ENCODE measurements at places on chromosomes 16 and 17.

DNA sequence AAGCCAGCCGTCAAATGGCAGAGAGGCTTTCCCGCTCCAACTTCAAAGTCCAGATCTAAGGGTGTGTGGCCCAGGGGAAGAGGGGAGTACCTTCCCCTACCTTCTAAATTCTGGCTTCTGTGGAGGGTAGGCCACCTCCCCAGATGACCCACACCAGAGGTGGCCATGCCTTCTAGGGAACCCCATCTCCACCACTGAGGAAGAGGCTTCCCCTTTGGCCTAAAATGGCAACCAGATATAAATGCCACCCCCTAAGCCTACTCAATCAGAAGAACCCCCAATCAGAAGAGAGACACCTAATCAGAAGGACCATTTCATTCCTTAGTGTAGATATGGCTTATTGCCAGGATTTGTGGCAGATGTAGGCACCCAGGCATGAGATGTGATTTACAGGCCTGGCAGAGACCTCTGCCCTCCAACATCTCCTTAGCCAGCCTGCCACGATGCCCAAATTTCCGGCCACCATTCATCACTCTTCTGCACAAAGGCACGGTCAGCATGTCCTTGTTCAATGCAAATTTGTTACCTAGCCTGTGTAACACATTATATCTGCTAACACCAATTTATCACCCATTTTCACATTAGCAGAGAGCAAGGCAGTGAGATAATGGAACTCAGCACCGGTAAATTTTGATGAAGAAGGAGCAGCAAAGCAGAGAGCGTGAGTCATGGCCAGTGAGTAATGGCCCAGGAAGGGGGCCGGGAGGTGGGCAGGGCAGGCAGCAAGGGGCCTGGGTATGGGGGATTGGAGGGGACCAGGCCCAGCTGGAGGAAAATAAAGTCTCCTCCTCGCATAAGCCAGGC lies 1.2 kb upstream of the MGAT5B start:
- DNase-seq = no peak

DNA sequence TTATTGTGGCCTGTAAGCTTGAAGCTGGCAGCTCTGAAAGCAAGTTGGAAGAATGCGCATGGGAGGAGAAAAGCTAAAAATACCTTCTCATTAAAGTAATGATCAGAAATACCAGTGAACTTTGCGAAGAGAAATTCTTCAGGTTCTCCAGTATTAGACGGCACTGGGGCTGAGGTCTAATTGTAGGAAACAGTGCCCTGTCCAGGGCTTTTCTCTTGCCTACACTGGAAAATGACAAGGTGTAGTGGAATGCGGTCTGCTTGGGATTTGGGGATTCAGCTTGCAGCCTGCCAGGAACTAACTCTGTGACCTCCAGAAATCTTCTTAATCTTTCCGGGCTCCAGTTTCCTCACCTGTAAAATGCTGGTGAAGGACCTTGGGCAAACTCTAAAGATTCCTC lies 53.3 kb upstream of the KCNJ16 start:
- DNase-seq = no peak

- peak; percentile 88 for DNase-seq
These were observed 8.0 kb downstream of the FLYWCH1 start for GRCh38 chr16:2919511-2920255.

DNA sequence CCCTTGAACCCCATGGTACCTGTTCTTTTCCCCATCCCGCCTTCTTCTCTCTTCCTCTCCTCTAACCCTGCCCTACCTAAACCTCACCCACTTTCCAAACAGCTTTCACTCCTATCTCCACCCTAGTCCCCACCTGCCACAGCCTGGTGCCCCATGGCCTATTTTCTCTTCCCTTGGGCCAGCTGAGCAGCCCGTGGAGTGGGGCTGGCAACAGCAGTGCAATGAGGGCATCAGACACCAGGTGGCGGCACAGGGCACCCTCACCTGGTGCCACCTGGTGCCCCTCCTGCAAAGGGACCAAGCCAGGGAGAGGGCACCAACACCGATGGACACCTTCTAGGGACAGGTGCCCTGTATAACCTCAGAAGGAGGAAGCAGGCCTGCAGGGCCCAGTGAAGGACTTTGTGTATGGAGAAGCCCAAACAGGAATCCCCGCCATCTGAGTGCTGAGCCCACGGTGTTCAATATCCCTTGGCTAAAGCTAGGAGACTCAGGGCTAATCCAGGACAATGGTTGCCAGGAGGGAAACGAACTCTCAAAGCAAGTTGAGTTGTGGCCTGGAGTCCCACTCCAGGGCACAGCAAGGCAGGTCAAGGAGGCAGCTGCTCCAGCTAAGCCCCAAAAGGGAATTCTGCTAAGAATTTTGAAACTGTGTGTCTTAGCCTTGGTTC lies 4.0 kb upstream of the ABCC3 start:
- peak; percentile 73 for DNase-seq
